ENCODE measurements at places on chromosomes 12 and 14. TPM values are rescaled to one million over a fixed set of nuclear protein-coding genes. Genes with fewer than 3 reads are reported as not detected.

Gene C12orf54
- polyA plus RNA-seq = 0.44 TPM

DNA sequence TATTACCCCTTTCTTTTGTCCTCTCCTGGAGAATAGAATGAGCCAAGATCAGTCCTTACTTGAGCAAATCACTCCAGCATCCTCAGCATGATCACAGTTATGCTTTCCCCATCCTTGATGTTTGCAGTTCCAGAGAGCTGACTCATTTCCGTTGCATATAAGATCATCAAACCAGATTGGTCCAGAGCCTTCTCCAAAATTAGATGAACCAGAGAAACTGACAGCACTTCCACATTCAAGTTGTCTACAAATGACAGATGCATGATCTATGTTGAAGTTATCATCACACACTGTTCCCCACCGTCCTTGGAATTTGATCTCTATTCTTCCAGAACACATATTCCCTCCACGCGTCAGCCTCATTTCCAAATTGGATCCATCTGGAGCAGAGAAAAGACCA, 4.8 kb downstream of the CD163 start:
- no peak for DNase-seq

- peak; percentile 64 for DNase-seq
Measured at GRCh38 chr12:100141666-100141997, 1.0 kb downstream of the BLTP3B start.

DNA sequence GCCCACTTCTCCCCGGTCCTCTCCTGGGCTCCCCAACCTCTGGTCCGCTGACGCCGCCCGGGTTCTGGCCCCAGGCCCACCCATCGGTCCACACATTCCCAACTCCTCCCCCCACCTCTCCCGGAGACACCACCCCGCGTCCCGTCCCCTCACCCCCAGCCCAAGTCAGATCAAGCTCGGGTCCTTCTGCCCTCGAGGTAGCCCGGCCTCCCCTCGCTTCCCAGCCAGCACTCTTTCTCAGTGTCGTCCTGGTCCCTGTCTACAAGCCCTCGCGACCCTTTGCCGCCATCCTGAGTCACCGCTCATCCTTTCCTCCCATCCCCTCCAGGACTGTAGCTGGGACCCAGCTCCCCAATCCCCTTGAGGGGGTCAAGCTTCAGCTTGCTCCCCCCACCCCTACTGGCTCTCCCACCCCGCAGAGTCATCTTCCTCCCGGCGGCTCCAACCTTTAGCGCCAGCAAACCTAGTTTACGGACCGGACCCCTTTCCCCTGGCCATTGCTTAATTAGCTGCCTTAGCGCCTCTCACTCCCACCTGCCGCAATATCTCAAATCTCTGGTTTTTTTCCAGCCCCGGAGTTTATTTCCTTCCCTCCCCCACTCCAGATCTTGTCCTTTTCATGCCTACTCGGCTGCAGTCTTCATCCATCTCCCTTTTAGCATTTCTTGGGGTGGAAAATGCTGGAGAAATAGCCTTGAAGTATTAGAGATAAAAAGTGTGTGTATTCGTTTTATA, 1.1 kb downstream of the PPP4R4 start:
- DNase-seq = no peak

DNA sequence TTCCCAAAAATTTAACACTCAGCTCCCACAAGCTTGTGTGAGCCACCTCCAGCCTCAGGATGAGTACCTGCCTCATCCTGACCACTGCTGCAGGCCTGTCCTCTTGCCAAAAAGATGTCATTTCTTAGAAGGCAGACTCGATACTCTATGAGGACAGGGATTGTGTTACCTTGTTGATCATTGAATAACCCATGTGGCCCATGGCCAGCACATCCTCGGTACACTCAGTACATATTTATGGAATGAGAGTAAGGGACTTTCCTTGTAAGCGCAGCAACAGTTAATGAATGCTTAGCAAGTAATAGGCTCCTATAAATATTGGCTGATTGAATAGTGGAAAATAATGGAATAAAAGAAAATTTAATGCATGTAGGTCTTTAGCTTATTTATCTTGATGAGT, 15.3 kb upstream of the DGLUCY start:
- DNase-seq = no peak
